ENCODE measurements at places on chromosomes 5 and 9.

GRCh38 chr5:133843911-133844310 is 124.5 kb downstream of the C5orf15 start:
- no peak for DNase-seq

DNA sequence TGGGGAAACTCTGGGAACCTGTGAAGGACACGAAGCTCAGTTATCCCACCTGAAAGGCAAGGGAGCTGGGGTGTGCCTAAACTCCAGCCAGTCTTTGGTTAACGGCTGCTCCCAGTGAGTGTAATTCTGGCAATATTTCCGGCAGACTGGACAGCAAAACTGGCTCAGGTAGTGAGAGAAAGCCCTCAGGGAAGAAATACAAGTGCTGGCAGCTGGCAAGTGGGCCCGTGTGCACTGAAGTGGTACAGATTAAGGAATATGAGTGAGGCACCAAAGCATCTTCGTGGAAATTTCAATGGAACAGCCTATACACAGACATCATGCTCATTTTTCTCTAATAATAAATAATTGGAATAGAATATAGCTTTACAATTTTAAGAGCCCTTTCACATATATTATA is 56.2 kb downstream of the ABHD17B start:
- no peak for DNase-seq

- no peak for DNase-seq
Measured at GRCh38 chr5:128228008-128228407, 144.4 kb downstream of the SLC12A2 start.

GRCh38 chr9:13266167-13266566 is 13.3 kb downstream of the MPDZ start:
- DNase-seq = no peak

- DNase-seq = no peak
Measured at GRCh38 chr9:18390393-18390792, 83.6 kb upstream of the ADAMTSL1 start.

DNA sequence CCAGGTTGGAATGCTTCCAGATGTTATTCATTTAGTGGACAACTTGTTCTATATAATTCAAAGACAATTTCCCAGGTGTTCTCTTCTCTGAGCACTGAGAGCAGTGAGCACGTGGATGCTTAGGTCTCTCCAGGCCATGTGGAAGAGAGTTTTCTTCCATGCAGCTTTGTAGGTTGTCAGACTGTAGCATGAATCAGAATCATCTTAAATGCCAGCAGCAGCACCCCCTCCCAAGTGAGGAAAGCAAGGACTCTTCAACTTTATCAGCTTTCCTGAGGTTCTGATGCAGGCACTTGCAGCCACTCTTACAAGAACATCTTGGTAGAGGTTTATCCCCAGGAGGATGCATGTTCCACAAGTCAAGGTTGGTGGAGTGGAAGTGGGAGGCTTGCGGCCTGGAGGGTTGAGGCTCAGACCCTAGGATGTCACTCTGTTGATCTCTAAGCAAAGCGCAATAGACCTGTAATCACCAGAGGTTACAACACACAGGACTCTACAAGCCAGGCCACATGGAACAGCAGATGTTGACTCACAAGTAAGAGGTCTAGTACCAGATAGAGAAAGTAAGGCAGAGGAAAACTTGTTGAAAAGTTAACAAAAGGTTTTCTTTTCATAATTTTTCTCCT is 47.7 kb downstream of the UGCG start:
- DNase-seq = no peak

GRCh38 chr9:15116130-15116580 is 190.9 kb downstream of the TTC39B start:
- no peak for DNase-seq

DNA sequence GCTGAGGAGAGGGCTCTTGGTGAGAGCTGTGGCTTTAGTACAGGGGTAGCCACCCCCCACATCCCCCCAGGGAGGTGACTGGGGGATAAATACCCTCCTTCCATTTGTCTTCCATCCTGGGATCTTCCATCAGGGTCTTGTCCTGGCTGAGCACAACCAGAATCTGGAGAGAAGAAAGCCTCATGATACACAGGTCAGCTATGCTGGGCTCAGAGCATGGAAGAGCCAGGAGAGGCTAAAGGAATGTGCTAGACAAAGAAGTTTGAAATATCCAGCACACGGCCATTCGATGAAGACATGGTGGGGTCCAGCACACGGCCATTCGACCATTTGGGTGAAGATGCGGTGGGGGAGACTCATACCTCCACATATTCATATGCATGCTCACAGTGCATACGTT is 30.0 kb downstream of the ROPN1L start:
- no peak for DNase-seq

DNA sequence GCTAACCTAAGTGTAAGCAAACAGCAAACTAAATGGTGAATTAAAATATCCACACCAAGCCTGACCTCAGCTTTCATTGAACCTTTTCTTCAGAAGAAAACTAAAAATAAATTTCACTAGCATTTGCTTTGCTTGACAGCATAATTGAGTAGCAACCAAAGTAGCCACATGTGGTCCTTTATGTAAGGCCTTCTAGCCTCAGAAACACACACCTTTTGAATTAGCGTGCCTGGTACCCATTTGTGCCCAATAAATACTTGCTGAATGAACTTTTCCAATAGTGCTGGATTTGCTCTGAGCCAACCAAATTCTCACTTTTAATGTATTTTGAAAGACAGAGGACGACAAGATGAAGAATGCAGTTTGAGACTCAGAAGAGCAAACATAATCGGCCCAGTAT is 2.1 kb upstream of the NIPBL start:
- DNase-seq = no peak

GRCh38 chr5:109388407-109388806 is 21.4 kb downstream of the PJA2 start:
- DNase-seq = no peak

GRCh38 chr9:34519321-34520020 is 3.3 kb downstream of the ENHO start:
- no peak for DNase-seq

GRCh38 chr9:98974994-98975712 is 31.4 kb downstream of the COL15A1 start:
- peak; percentile 54 for DNase-seq

DNA sequence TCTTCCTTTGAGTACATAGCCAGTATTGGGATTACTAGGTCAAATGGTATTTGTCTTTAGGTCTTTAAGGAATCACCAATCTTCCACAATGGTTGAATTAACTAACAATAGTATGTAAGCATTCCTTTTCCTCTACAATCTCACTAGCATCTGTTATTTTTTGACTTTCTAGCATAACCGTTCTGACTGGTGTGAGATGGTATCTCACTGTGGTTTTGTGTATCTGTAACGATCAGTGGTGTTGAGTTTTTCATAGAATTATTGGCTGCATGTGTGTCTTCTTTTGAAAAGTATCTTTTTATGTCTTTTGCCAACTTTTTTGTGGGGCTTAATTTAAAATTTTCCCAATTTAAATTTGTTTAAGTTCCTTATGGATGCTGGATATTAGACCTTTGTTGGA is 81.5 kb upstream of the ASTN2 start:
- DNase-seq = no peak

GRCh38 chr5:1245905-1246576 is 20.9 kb downstream of the SLC6A18 start:
- DNase-seq = no peak

- DNase-seq = no peak
Measured at GRCh38 chr9:21455320-21455719, 15.1 kb downstream of the IFNA1 start.

DNA sequence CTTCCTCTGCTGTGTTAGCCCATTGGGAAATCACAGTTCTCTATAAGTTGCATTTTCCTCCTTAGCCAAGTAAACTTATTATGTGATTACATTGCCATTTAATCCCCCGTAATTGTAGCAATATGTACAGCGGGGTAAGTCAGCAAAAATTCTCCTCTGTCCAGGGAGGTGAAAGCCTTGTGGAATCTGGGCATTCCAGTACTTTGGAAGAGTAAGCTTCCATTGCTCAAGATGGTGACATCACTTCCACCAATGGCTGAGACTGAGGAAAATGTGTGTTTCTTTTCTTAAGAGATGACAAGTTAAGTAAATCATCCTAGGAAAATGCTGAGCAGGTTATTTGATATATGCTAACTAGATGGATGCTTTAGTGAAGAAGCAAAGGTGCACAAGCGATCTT is 436.7 kb downstream of the CETN3 start:
- no peak for DNase-seq

DNA sequence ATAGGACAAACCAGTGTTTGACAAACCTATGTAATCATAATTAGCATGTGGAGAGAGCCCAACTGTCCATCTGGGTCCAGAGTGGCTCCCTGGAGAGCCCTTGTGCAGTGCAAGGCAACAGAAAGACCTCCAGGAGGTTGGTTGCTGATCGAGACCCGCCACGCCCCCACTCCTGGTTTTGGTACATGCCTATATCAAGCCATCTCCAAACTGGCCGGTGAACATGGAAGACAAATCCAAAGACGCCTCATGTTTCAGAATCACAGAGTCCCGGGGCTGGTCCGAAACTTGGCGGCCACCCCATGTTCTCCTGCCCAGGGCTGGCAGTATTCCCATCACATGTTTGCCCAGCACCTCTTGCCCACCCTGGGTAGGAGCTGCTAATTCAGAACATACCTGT is 140.2 kb downstream of the PAX5 start:
- no peak for DNase-seq

DNA sequence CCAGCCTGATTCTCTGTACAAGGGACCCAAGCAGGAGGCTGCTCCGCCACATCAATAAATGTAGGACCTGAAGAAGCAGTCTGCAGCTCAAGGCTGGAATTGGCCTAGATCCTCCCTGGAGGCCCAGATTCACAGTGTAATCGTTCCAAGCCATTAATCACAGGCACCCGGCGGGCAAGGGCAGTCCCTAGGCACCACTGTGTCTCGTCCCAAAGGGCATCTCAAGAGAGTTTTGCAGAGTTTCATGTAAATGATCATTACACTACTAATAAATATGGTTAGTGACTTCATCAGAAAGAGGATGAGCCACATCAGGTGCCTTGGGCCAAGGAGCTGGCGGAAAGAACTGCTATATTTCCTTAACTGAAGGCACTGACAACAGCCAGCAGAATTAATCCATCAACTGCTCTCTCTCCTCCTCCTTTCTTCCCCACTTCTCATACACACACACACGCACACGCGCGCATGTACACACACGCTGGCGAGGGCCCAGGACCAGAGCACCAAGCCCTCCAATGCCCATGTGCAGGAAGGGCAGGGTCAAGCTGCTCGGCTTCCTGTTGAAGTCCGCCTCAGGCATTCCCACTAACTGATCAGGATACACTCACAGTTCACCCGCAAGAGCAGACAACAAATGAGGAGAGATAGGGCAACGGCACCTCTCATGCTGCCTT is 33.9 kb downstream of the GNAQ start:
- DNase-seq = no peak

- no peak for DNase-seq
Measured at GRCh38 chr5:120436996-120437395, 27.1 kb upstream of the PRR16 start.

DNA sequence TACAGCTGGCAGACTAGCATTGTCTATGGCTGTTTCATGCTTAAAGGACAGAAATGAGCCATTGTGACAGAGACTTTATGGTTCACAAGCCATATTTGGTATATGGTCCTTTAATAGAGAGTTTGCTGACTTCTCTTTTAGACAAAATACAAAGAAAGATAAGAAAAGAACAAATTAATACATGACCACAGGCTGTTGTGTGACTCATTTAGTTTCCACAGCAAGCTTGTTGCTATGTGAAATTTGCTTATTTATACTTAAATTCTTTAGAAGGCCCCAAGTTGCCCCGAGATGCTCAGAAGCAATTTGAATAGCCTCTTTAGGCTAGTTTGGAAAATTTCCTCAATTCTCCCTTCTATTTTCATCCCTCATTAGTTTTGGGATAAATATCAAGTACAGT is 315.3 kb upstream of the RPS23 start:
- no peak for DNase-seq

- DNase-seq = no peak
Measured at GRCh38 chr9:89892920-89893319, 288.1 kb downstream of the GADD45G start.
